ENCODE measurements at places on chromosomes 5 and 9. TPM values are rescaled to one million over a fixed set of nuclear protein-coding genes. Genes with fewer than 3 reads are reported as not detected.

FAM53C gene
- 39.8 TPM for total RNA-seq

DNA sequence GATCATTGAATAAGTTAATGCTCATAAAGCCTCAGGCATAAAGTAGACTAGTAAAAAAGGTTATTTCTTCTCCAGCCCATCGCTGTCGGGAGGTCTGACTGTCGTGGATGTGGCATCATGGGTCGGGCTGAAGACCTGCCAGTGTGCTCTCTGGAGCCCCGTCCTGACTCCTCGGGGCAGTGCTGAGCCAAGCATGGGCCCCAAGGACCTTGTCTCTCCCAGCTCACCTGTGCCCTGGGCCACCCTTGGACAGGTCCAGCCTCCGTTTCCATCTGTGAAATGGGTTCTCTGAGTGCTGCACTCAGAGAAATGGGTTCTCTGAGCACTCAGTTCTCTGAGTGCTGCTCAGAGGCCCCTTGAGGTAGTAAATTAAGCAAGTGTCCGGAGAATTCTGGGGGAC lies 269.0 kb downstream of the GADD45G start:
- no peaks in the 10 kb centered on the region for H3K4me1 ChIP-seq
- no peak for DNase-seq
- no peaks in the 10 kb centered on the region for H3K27me3 ChIP-seq
- H3K36me3 ChIP-seq = no peaks in the 10 kb centered on the region
- no peak overlapping the region for H3K4me3 ChIP-seq

DNA sequence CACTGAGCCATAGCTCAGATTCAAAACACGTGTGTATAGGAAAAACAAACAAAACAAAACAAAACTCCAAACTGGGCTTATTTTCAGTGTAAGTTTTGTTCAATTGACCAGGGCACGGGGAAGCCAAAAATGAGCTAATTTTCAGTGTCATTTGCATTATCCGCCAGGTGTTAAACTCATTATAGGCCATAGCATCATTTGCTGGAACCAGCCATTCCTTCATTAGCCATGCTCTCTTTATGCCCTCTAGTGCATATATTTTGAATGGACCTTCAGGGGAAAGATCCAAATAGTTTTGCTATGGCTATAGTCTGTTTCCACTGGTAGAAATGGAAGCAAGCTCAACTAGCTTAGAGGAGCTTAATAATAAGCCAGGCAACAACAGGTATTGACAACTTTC lies 1205.2 kb upstream of the DMAC1 start:
- no peaks in the 10 kb centered on the region for H3K4me1 ChIP-seq
- no peak overlapping the region for H3K27ac ChIP-seq
- no peak overlapping the region for H3K4me3 ChIP-seq
- DNase-seq = no peak
- H3K27me3 ChIP-seq = no peaks in the 10 kb centered on the region

- H3K36me3 ChIP-seq = no peaks in the 10 kb centered on the region
- no peaks in the 10 kb centered on the region for H3K4me1 ChIP-seq
- H3K27ac ChIP-seq = no peak overlapping the region
Observed at GRCh38 chr9:97479496-97480159, 21.8 kb upstream of the TMOD1 start.

DNA sequence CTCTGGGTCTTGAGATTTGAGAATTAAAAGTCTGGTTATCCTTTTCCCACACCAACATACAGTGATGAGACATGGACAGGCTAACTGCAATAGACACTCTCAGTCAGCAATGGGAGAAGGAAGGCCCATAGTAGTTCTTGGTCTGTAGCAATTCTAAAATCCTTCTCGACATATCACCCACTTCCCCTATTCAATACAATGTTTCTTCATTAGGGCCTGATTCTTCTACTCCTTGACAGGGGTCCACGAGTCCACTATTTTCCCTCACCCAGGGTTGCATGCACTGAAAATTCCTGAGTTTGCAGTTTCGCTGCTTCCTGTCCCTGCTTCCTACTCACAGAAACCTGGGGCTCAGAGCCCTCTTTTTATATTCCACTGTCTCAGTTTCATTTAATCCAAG lies 402.8 kb downstream of the MAT2B start:
- H3K4me3 ChIP-seq = no peak overlapping the region
- no peak overlapping the region for H3K27ac ChIP-seq
- H3K27me3 ChIP-seq = no peaks in the 10 kb centered on the region
- no peaks in the 10 kb centered on the region for H3K36me3 ChIP-seq
- H3K4me1 ChIP-seq = no peaks in the 10 kb centered on the region

DNA sequence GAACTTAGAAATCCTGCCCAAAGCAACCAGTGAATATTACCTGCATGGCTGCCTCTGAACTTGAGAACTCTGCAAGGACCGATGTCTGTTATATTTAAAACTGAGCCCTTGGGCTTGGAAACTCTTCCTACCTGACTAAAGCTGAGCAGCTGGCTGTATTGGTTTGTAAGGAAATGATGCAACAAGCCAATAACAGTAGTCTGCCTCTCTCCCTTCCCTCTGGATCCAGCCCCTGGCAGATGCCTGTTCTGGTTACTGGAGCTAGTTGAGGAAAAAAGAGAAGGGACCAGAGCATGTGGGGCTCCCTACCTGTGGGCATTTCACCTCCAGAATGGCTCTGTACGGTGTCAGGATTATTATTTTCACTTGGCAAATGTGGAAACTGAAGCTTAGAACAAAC lies 34.7 kb downstream of the SH3RF2 start:
- H3K4me1 ChIP-seq = peaks cover 12% of the 10 kb centered on the region
- DNase-seq = no peak
- no peak overlapping the region for H3K27ac ChIP-seq

GRCh38 chr9:17832812-17833211 lies 253.9 kb downstream of the SH3GL2 start:
- no peak overlapping the region for H3K4me3 ChIP-seq
- H3K27me3 ChIP-seq = no peaks in the 10 kb centered on the region
- H3K27ac ChIP-seq = no peak overlapping the region
- no peaks in the 10 kb centered on the region for H3K4me1 ChIP-seq

DNA sequence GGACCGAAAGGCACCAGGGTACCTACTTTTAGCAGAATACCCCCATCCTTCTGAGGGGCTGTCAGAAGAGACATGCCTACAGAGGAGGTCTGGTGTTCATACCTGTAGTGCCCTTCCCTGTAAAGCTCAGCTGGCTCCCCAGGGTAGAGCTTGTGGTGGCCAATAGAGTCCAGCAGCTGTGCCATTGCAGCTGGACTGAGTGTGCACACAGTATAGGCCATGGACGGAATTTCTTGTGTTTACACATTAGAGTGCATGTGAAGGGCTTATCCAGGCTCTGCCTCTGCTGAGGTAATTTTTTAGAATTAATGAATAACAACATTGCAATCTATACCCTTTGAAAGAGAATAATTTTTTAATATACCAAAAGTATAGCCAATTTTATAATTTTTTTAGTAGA lies 191.0 kb downstream of the ZSWIM6 start:
- no peak for DNase-seq
- no peak overlapping the region for H3K4me3 ChIP-seq
- H3K36me3 ChIP-seq = peaks cover 16% of the 10 kb centered on the region
- no peak overlapping the region for H3K27ac ChIP-seq
- no peaks in the 10 kb centered on the region for H3K4me1 ChIP-seq
- no peaks in the 10 kb centered on the region for H3K27me3 ChIP-seq

DNA sequence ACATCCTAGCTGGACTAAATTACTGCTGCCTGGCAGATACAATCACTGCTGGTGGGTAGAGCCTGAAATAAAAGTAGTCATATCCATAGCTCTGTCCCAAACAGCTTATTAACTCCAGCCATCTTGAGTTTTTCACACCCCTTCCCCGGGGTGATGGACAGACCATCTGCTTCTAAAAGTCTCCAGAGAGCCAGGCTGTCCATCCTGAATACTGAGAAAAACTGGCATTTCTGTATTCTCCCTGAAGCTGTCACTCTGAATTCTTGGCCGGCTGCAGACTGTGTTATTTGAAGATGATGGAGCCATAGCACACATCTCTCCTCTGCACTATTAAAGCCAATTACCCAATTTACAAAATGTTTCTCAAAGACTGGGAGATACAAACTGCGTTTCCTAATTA lies 118.6 kb downstream of the GABBR2 start:
- H3K27ac ChIP-seq = no peak overlapping the region
- no peak for DNase-seq
- no peaks in the 10 kb centered on the region for H3K4me1 ChIP-seq
- peaks cover 21% of the 10 kb centered on the region for H3K27me3 ChIP-seq
- no peaks in the 10 kb centered on the region for H3K36me3 ChIP-seq
- H3K4me3 ChIP-seq = no peak overlapping the region
